ENCODE measurements at places on chromosomes 6 and 20.
A peak's percentile ranks its signal among the peaks of the same experiment; 100 is the strongest.

GRCh38 chr6:7922596-7922995 lies 12.0 kb upstream of the TXNDC5 start:
- DNase-seq: no peak

GRCh38 chr20:52411611-52412010 lies 220.0 kb upstream of the ZFP64 start:
- no peak for DNase-seq

DNA sequence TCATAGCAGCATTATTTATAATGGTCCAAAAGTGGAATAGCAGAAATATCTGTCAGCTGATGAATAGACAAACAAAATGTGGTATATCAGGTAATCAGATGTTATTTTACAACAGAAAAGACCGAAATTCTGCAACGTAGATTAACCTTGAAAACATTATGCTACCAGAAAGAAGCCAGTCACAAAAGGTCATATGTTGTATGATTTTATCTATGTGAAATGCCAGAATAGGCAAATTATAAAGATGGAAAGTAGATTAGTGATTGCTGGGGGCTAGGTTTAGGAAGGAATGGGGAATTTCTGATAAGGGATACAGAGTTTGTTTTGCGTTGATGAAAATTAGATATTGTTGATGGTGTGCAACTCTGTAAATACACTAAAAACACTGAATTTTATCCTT lies 165.0 kb upstream of the STMND1 start:
- no peak for DNase-seq

GRCh38 chr6:157460182-157460999 lies 79.4 kb downstream of the ZDHHC14 start:
- peak; percentile 19 for DNase-seq

DNA sequence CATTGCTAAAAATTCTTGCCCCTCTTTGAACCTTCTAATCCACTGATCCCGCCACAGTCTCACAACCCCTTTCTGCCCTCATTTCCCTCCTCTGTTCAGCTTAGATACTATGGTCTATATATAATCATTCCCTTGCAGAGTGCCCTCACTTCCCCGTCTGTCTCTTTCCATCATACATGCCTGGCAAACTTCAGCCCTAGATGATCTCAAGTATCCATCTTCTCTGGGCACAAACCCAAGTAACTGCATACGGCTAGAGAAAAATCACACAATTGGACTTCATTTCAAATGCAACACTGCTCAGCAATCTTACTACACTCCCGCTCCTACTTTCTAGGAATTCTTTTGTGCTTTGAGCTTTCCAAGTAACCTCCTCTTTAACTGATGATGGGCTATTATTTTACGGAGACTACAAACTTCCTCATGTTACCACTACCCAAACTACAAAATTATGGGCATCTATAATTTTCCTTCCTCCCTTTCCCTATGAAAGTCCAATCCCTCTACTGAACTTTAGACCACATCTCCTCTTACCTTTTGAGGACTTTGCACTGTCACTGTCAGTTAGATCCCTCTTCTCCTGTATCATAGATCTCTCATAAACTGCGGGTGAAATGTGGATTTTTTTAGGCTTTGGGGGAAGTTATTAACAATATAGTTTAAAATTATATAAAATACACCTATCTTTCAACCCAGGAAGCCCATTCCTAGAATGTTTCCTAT lies 135.6 kb downstream of the BTBD9 start:
- DNase-seq: no peak

Data from fibroblast of skin of left quadriceps (primary cell).